Panc1 (cell line): ENCODE measurements at places on chromosomes 6 and 20. TPM values are rescaled to one million over a fixed set of nuclear protein-coding genes. Genes with fewer than 3 reads are reported as not detected.

The YIPF3 gene
- 81.8 TPM for total RNA-seq

The LY6G6D gene
- not detected for total RNA-seq

The PTCRA gene
- total RNA-seq = not detected

The LPIN3 gene
- 21.0 TPM for total RNA-seq

DNA sequence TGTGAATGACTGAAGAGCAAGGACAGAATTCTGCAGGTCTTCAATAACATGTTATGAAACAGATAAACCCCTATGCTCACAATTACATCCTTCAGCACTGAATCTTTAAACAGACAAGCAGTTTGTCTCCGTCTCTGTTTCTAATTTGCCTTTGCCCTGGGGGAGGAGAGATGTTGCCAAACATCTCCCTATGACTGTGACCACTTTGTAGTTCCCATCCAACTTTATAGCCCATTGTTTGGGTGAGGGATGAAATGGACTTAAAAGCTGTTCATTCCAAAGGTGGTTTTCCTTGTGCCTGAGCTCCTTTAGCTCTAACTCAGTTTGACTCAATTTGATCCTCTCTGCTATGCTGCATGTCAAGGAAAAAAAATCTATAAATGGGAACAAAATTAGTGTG lies 19.5 kb upstream of the ADTRP start:
- DNase-seq = no peak

GRCh38 chr20:33002087-33002808 lies 2.0 kb downstream of the SUN5 start:
- no peak for DNase-seq

- DNase-seq = no peak
These were observed 196.0 kb downstream of the MAFB start for GRCh38 chr20:40493071-40493470.
